ENCODE measurements at places on chromosomes 1 and 21.

DNA sequence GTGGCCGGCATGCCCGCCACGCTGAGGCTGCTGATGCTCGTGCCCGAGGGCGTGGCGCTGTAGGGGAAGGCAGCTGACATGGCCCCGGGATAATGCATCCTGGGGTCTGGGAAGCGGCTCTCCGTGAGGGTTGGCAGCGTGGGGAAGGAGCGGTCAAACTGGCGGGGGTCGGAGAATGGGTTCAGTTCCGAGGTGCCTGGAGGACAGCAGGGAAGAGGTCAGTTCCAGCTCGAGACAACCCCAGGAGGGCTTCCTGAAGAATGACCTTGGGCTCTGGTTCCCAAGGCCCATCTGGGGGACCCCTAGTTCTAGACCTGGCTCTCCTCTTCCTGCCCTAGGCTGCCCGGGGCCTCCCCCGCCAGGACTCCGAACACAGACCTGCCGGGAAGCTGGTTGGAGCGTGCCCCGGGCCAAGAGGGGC lies 27.6 kb downstream of the RUNX3 start:
- no peak for DNase-seq

GRCh38 chr1:178294654-178295053 lies 200.8 kb downstream of the RASAL2 start:
- no peak for DNase-seq

- no peak for DNase-seq
Observed at GRCh38 chr1:36831186-36831810, 203.0 kb downstream of the GRIK3 start.

GRCh38 chr1:153614189-153614900 lies 1.4 kb upstream of the S100A16 start:
- no peak for DNase-seq

DNA sequence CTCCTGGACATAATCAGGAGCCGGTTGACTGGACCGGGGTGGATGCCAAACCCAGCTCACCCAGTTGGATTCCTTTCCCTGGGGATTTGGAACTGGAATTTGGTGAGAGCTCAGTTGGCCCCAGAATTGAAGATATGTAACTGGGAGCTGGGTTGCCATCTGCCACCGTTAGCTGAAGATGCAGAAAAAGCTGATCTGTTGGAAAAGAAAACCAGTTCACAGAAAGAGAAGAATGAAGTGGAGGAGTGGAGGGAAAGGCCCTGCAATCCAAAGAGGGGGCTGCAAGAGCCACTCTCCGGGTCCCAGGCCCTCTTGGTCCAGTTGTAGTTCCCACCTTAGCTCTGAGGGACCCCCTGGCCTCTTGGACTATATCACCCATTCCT lies 16.0 kb downstream of the TEX35 start:
- no peak for DNase-seq

- no peak for DNase-seq
Observed at GRCh38 chr1:21828075-21828474, 16.0 kb downstream of the LDLRAD2 start.

GRCh38 chr1:50735443-50735842 lies 224.6 kb downstream of the FAF1 start:
- DNase-seq = no peak

DNA sequence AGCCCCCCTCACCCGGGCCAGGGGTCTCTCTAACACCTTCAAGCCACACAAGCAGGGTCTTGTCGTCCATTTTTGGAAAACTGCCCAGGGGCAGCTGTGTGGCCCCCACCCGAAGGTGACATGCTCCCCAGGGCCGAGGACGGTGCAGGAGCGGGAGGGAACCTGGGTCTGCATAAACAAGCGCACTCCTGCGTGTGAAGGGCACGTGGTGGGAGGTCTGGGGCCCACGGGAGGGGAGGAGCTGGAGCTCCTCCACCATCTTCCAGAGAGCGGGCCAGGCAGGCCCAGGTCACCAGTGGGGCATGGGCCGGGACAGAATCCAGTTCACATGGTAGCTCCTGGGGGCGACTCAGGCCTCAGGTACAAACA lies 16.5 kb downstream of the CFAP74 start:
- DNase-seq = no peak

- DNase-seq = no peak
Observed at GRCh38 chr1:224528900-224529299, 87.2 kb upstream of the CNIH3 start.

GRCh38 chr1:29186252-29186651 lies 4.6 kb upstream of the SRSF4 start:
- DNase-seq = no peak

DNA sequence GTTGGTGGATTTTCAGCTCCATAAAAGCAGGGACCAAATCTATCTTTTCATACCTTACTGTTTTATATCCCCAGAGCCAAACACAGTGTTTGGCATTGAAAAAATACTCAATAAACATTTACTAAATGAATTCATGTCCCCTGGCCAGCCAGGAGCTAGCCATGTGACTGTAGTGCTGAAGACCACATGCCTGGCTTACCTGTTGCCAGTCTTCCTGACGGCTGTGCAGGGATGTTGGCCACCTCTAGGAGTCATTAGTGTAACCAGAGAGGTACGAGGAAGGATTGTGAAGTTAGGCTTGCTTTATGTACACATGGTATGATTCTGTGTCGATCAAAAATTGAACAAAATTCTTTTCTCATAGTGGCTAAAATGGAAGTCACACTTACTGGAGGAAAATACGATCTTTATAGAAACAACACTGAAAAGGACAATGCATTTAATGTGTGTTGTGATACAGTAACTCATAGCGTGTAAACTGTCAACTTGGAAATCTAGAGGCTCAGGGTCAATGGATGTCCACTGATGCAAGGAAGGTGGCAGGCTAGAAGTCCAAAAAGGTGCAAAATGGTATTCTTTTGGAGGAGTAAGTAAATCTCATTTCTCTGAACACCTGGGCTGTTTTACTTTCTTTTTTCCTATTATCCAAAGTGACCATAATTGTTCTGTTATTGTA lies 60.9 kb downstream of the FGGY start:
- no peak for DNase-seq

GRCh38 chr1:213070406-213070805 lies 19.4 kb downstream of the RPS6KC1 start:
- peak; percentile 23 for DNase-seq

- DNase-seq = no peak
Observed at GRCh38 chr1:184506481-184506880, 119.7 kb downstream of the C1orf21 start.

GRCh38 chr1:151728151-151729054 lies 7.1 kb downstream of the RIIAD1 start:
- DNase-seq = no peak

DNA sequence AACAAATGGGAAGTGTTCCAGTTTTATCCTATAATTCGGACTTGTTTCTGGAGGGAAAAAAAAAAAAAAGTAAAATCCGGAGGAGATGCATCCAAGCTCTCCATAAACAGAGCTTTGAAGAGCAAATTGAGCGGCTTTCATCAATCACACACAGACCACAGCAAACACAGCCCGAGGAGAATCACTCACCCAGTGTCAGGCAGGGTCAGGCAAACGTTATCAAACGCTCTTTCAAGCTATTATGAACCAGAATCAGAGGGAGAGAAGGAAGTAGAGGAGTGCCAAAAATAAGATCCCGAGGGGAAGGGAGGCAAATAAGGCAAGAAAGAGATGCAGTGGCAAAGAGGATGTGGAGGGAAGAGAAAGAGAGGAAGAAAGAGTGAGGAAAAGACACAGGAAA lies 188.3 kb upstream of the CAMK1G start:
- DNase-seq = no peak

GRCh38 chr1:205230982-205231381 lies 3.2 kb downstream of the TMCC2 start:
- DNase-seq = no peak

DNA sequence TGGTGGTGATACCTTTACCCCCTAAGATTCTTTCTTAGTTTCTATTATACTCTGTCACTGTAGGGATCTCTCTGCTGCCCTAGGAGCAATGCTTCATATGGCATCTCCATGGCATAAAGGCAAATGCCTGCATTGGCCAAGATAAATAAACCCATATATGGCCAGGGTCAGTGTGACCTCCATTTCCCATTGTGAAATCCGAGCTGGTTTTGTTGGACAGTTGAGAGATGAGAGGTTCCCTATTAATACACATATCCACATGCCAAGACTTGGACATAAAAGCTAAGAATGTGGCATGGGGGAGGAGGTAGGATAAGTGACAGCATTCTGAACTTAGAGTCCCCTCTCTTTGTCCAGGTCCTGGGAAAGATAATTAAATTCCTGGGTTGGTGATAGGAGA lies 1.4 kb downstream of the TPM3 start:
- no peak for DNase-seq

- no peak for DNase-seq
Observed at GRCh38 chr21:45600248-45600647, 43.3 kb upstream of the PCBP3 start.

GRCh38 chr1:109283748-109284600 lies 1.0 kb upstream of the PSRC1 start:
- no peak for DNase-seq

DNA sequence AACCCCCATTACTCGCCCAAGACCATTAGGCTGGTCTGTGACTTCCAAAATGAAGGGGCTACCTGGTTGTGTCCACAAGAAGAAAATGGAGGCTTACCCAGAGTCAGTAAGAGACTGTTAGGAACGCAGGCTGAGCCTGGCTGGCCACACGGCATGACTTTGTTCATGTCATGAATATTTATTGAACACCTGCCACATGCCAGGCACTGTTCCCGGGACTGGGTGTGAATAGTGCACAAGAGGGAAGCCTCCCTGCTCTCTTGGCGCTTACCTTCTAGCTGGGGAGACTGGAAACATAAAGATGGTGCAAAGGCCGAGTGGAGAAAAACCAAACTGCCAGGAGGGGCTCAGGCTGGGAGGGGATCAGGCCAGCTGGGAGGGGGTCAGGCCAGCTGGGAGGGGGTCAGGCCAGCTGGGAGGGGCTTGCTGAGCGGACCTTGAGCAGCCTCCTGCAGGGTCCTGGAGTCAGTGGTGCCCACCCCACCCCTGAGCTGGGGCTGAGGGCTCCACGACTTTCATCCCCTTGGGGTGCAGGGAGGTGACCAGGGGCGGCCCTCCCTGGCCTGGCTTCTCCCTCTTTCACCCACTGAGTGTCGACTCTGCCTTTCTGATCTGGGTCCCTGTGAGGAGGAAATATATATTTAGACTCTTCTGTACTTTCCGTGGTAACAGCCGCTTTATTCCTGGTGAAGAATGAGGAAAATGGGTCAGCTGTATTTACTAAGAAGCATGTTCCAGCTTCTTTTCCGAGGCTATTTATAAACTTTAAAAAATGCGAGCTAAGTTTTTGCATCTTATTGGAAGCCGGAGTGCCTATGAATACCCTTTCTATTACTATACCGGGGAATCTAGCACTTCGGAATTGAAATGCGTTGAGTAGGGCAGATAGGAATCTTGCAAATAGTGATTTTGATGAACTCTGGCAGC lies 139.0 kb downstream of the CAMTA1 start:
- no peak for DNase-seq

DNA sequence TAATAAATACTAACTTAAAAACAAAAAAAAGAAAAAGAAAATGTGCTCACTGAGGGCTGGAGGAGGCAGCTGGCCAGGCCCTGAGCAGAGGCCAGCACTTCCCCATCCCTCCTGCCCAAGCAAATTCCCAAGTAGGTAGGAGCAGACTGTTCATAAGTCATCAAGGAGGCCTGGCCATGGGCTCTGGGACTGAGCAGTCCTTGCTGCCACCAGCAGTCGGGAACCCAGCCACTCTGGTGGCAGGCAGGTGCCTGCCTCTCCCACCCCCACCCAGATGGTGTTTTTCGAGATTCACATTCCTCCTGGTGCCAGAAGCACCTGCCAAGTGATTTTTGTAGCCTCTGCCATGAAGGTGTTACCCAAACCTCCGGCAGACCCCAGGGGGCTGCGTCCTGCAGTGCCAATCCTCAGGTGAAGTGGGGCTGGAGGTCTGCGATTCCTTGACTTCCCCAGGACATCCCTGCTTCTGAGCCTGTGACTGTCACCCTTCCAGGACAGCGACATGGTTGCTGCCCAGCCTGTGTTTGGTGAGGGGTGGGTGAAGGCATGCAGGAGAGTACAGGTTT lies 204.2 kb upstream of the TMEM51 start:
- no peak for DNase-seq

GRCh38 chr21:45507888-45508508 lies 34.2 kb downstream of the SLC19A1 start:
- no peak for DNase-seq

DNA sequence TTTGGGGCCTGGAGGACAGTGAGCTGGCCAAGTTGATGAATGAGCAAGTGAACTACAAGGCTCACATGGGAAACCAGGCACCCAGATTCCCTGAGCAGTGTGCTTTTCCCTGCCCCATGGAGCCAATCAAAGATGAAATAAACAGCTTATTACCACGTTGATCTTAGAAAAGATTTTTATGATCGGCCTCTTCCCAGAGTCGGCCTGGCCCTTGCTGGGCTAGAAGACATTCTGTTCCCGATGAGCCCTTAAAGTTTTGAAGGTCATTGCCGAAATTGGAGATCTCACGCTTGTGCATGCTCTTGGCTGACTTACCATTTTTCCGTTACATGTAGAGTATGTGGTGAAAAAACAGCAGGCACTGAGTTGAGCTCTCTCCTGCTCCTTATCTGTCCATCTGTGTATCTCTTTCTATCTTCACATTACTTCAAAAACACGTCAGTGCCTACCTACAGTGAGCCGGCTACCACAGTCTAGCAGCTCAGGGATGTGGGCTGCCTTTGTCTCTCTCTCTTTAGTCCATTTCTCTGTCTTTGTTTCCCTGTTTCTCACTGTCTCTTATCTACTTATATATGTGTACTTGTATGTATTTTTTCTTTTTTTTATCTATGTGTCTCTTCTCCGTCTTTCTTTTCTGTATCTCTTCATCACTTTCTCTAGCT lies 248.8 kb upstream of the USP24 start:
- DNase-seq = no peak

- DNase-seq = no peak
Observed at GRCh38 chr1:214364386-214364785, 83.4 kb downstream of the SMYD2 start.

DNA sequence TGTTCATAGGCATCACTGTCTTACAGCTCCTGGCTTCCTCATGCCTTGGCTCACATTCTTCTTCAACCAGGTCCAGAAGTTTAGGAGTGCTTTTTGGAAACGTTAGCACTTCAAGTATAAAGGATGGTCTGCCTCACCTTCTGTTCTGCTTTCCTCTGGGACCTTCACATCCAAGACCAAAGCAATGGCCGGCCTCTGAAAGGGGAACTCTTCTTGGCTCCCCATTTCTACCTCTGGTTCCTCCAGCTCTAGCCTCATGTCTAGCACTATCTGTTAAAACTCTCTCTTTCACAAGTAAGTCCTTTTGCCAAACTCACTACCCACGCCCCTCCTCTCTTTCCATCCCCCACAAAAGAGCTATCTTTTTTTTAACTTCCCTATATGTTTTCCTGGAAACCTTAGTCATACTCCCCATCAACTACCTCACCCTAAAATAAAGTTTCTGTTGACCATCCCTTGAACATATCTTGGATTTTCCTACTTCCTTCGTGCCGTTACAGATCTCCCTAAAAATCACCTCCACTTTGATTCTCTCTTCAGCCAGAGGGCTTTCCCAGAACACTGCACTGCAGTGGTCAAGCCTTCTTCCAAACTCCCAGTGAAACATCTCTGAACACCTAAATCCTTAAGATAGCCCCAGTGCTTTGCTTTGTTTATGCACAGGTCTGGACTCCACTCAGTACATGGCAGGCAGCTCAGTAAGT lies 7.9 kb downstream of the SORT1 start:
- no peak for DNase-seq

Data from AG09319 (cell line).